ENCODE measurements at places on chromosomes 3 and 15.

GRCh38 chr3:142962520-142963233 lies 797 bp downstream of the PAQR9 start:
- no peak for DNase-seq

DNA sequence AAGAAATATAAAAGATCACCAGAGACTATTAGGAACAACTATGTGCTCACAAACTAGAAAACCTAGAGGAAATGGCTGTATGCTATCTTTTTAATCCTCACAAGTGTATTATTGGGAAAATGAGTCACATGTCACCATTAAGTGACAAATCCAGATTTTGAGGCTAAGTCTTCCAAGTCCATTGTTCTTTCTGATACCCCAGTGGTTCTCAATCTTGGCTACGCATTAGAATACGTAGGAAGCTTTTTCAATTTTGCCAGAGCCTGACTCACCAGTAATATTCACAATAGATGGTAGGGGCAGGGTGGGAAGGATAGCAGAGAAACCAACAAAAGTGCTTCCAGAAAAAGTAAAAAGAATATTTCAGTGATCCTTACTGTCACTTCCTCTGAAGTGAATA lies 117.0 kb downstream of the FILIP1L start:
- no peak for DNase-seq

DNA sequence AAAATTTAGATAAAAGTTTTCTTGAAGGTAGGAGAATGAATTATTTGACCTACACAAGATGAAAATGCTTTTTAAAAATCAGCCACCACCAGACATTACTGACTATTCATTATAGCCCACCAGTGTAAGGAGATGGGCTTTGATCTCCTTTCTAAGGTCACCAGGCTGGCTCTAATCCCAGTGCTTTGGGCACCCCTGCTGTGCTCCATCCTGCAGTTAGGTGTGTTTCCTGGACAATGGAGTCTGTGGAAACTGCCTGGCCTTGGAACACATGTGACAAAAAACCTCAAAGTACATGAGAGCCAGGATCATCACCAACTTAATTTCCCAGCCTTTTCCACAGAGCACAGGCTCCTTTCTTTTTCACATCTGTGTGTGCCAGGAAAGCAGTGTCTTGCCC lies 260.9 kb downstream of the CHST2 start:
- DNase-seq = no peak

GRCh38 chr15:39362821-39363561 lies 217.9 kb upstream of the THBS1 start:
- no peak for DNase-seq

GRCh38 chr3:127887321-127887720 lies 27.7 kb upstream of the KBTBD12 start:
- DNase-seq = no peak

GRCh38 chr3:44130249-44130648 lies 111.4 kb upstream of the TOPAZ1 start:
- DNase-seq = no peak
